NAMALWA (cell line): ENCODE measurements at places on chromosomes 7 and 10.

GRCh38 chr10:25547382-25547781 is 372.6 kb downstream of the GPR158 start:
- DNase-seq = no peak

DNA sequence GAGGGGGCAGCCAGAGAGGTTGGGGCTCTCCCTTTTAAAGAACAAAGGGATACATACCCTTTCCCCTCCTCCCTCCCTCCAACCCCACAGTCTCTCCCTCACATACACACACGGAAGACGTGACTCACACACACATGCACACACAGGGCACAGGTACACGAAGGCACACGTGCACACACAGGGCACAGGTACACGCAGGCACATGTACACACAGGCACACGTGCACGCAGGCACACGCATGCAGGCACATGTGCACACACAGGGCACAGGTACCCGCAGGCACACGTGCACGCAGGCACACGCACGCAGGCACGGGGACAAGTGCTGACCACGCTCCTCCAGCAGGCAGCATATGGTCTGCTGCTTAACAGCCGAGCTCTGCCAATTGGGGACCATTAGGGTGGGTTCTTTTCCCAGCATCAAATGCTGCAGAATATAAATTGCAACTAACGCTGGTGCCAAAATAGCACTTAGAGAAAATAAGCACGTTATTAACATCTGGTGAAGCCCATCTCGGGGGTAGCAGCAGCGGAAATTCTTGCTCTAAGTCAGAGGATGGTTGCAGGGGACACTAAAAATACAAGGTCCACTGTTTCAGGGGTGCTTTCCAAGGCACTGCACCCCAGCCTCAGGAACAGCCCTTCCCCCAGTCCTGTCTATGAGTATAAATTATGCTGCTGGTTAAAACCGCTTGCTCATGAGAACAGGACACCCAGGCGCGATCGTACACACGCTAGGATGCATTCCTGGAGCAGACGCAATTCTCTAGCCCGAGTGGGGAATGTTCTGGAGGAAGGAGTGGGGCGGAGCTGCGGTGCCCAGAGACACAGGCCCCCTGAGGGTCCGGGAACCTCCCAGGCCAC is 55.2 kb upstream of the TNRC18 start:
- no peak for DNase-seq

DNA sequence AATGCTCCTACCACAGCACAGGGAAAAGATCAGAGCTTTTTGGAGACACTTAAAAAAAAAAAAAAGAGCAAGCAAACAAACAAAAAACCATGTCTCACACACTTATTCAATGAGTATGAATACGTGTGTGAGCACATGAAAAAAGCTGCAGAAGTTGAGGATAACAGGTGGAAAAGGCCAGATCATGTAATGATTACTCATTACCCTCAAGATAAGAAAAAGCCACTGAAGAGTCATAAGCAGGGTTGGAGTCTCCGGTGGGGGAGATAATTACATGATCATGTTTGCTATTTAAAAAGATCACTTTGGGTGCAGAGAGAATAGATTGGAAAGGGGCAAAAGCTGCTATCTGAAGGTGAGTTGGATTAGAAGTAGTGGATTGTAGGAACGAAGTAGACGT is 77.0 kb downstream of the POU6F2 start:
- no peak for DNase-seq

DNA sequence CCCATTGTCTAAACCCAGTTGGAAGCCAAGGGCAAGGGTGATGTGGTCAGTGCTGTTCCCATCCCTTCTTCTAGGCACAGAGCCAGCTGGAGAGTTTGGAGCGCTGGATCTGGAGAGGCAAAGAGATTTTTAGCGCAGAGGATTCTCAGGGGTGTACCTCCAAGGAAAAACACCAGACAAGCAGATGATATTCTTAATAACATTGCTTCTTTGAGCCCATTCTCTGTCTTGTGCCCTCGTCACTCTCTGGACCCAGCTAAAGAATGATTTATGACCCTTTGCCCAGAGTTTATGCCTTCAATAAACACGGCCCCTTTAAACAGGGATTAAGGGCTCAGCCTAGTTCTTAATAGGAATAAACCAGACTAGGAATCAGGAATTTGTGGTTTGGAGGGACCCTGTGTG is 4.7 kb upstream of the HIP1 start:
- DNase-seq = no peak

- DNase-seq = no peak
These were observed 4.1 kb downstream of the JCAD start for GRCh38 chr10:30055226-30055662.

GRCh38 chr7:33596686-33597085 is 308.7 kb upstream of the BMPER start:
- DNase-seq = no peak

DNA sequence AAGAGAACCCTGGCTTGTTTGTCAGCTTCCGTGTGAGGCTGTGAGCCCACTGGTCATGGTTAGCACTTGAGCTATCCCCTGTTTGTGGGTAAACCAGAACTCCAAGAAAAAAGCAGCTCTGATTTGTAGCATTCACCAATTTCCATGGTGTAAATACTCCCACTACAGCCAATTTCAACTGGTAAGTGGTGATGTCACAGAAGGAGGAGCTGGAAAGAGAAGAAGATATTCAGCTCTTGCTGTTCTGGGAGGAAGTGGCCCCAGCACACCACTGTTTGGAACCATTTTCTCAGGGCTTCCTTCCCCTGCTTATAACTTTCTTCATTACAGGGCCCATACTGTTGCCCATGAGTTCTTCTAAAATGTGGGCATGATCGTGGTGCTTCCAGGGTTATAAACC is 500.1 kb upstream of the ZMIZ1 start:
- no peak for DNase-seq

DNA sequence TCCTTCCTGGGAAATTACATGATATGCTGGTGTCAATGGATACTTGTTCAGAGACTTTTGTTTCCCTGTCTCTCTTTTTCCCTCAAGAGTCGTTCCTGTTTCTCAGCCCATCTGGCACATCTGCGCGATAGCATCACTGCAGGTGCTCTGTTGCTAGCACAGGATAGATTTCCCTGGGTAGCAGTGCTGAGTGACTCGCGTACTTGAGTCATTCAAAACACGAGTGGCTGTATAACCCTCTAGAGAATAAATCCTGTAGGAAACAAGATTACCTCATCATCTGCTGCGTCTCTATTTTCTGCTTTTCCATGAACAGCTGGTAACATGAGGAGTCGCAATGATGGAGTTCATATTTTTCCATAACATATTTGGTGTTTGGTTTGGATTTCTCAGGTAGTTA is 452.0 kb upstream of the FZD8 start:
- no peak for DNase-seq

- no peak for DNase-seq
These were observed 99.4 kb downstream of the MKX start for GRCh38 chr10:27646194-27646593.

GRCh38 chr7:41404375-41405074 is 298.4 kb downstream of the INHBA start:
- no peak for DNase-seq

DNA sequence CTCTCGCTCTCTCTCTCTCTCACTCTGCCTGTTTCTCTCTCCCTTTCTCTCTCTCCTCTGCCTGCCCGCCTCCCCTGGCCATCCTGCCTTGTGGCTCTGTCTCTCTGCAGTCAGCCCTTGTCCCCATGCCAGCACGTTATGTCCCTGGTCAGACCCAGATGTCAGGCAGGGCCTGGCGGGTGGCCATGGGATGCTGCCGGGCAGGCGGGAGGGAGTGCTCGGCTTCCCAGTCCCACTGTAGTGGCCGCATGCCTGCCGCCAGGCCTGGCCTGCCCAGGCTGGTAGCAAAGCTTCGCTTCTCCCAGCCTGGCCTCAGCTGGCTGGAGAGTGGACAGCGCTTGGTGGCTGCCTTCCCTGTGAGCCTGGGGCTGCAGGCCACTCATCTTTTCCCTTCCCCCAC is 121.5 kb upstream of the ZNF716 start:
- DNase-seq = no peak

- no peak for DNase-seq
These were observed 166.3 kb downstream of the GRID1 start for GRCh38 chr10:86200269-86200668.

DNA sequence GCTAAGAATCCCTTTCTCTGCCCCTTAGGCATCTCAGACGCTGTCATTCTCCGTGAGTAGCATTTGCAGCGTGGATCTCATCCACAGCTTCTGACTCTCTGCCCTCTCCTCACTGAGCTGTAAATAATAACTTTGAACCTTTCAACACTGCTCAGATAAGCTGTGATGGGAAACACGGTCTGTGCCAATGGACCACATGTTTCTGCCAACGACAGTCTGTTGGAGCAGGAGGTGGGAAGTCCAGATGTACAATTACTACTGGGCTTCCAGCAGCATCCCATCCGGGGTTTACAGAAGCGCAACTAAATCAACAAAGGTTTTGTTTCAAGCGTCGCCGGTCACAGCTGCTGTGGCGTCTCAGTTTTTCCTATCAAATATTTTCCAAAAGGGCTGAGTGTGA is 1110.6 kb downstream of the TYW1 start:
- no peak for DNase-seq

DNA sequence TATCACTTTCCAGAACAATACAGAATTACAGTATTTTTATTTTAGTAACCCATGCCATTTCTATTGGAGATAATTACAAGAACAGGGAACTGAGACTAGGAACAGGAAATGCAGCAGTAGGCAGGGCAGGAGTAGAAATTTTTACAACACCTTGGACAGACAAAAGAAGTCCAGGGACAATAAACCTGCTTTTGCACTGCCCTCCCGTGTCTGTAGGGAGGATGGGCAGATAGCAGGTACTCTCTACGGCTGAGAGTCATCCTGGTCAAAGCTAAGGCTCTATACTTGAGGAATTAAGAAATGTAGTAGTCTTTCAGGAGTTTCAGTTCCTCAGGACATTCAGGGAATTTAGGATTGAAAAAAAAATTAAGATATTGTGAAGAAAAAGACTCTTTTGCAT is 63.4 kb downstream of the VAX1 start:
- no peak for DNase-seq

DNA sequence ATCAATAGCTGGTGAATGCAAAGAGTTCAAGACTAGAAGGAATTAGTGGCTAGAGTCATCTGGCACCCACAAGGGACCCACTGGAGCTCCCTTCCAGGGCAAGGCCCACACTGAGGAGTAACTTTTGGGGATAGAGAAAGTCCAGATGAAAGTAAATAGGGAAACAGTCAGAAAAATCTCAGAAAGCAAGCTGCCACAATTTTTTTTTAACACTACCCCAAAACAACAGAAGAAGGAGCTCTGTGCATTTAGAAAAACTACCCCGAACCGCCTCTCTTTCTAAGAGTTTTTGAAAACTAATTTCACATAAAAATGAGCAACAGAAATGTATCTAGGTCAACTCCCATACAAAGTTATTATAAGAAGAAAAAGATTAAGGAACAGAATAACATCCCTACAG is 42.2 kb downstream of the AOAH start:
- no peak for DNase-seq

- no peak for DNase-seq
These were observed 38.1 kb downstream of the PTPN12 start for GRCh38 chr7:77575187-77575586.

DNA sequence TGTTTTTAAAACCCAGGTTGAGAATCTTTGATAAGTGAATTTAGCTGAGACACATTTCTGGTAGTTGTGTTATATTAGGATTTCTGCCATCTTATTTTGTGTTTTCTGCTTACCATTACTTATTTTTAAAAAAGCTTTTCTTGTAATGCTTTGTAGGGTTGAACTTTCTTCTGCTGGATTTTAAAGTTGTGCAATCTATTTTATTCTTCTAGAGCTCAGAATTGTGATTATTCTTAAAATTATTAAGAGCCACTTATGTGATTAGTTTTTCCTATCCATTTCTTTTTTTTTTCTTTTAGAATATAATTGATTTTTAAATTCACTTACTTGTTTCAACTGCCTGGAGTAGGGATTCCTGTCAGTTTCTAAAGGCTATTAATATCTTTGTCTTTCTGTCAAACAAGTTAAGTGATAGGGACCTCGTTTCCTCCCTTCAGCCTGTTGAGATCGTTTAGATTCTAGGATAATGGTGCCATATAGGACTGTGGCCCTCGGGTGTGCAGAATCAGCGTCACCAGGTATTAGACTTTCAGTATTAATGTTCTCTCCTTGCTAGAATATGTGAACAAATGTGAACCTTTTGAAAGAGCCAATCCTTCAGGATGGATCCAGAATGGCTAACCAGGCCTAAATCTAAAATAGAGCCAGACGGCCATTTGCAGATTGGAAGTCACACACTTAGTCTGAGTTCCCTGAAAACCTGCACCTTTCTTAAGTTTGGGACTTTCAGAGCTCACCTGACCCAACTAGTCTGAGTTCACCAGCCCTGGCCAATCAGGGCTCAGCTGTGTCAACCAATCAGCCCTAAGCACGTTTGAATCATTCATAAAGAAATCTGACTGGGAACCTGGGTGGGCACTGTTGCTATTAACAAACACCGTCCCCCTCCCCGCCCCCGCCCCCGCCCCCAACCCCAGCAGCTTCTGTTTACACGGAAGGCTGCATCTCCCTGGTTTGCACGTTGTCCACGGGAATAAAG is 26.2 kb downstream of the CUX1 start:
- DNase-seq = no peak

DNA sequence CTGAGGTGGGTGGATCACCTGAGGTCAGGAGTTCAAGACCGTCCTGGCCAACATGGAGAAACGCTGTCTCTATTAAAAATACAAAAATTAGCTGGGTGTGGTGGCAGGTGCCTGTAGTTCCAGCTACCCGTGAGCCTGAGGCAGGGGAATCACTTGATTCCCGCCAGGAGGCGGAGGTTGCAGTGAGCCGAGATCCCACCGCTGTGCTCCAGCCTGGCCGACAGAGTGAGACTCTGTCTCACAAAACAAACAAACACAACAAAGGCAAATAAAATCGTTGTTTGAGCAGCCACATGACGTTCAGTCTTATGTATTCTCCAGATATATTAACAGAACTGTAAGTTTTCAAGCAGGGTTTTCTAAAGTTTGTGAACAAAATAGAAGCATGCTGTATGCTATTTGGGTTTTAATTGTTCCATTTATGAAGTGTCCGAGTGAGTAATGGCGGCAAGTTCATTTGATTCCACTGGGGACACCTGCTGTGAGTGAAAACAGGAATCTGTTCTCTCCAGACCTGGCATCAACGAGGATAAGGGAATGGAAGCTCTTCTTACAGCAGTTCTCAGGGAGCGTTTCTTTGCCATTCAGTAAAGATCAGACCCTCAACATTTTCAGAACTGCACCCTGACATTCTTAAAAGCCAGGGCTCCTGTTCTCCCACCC is 122.5 kb upstream of the PITRM1 start:
- DNase-seq = no peak

- DNase-seq = no peak
These were observed 94.4 kb downstream of the VOPP1 start for GRCh38 chr7:55477781-55478374.

- DNase-seq = no peak
These were observed 15.9 kb downstream of the BZW2 start for GRCh38 chr7:16661924-16662323.

DNA sequence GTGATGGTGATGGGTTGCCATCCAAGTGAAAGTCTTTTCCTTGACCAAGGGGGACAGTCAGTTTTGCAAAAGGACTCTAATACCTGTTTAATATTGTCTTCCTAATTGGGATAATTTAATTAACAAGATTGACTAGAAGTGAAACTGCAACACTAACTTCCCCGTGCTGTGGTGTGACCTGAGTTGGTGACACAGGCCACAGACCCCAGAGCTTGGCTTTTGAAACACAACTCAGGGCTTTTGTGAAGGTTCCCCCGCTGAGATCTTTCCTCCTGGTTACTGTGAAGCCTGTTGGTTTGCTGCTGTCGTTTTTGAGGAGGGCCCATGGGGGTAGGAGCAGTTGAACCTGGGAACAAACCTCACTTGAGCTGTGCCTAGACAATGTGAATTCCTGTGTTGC is 6.9 kb downstream of the PPIF start:
- no peak for DNase-seq
